ENCODE measurements at places on chromosomes 16 and 17. TPM values are rescaled to one million over a fixed set of nuclear protein-coding genes. Genes with fewer than 3 reads are reported as not detected.

APPBP2 gene
- 61.3 TPM for total RNA-seq

USP43 gene
- total RNA-seq = 9.7 TPM

ZDHHC1 gene
- 16.5 TPM for total RNA-seq

GUCY2D gene
- not detected for total RNA-seq

CDH11 gene
- total RNA-seq = 6.0 TPM

EVI2A gene
- not detected for total RNA-seq

ST6GALNAC2 gene
- total RNA-seq = 1.2 TPM

- DNase-seq = no peak
Observed at GRCh38 chr16:54488729-54489128, 202.1 kb upstream of the IRX3 start.

DNA sequence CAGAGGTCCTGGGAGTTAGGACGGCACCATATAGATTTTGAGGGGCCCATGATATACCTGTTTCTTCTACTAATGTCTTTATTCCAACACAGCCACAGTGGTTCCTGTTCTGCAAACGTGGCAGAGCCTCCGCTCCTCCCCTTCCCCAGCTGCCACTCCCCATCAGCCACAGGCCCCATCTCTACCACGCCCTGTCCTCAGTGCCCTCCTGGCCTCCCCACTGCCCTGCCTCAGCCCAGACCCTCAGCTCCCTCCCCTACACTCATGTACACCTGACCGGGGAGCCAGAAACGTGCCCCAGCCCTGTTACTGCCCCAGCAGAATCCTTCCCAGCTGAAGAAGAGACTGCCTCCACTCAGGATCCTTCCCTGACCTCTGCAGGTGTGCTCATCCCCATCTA is 11.9 kb upstream of the RBFOX3 start:
- DNase-seq = no peak

DNA sequence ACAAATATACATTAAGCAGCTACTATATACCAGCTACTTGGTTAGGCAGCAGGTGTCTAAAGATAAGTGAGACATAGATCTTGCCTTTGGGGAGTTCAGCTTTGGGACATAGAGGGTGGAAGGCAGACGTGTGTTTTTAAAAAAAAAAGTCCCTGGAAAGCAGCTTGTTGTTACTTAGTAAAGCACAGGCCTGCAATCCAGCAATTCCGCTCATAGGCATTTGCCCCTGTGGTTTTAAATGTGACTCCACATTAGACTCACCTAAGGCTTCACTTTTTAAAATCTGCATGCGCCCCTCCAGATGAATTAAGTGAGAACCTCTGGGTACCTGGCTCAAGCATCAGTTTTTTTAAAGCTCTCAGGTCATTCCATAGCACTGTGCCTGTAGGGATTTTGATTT is 7.2 kb upstream of the MLYCD start:
- DNase-seq = no peak

- DNase-seq = no peak
Observed at GRCh38 chr17:71966459-71967313, 154.1 kb upstream of the SOX9 start.

GRCh38 chr17:48036693-48037035 is 933 bp downstream of the COPZ2 start:
- no peak for DNase-seq

- DNase-seq = no peak
Observed at GRCh38 chr16:11571549-11571948, 15.2 kb downstream of the LITAF start.

DNA sequence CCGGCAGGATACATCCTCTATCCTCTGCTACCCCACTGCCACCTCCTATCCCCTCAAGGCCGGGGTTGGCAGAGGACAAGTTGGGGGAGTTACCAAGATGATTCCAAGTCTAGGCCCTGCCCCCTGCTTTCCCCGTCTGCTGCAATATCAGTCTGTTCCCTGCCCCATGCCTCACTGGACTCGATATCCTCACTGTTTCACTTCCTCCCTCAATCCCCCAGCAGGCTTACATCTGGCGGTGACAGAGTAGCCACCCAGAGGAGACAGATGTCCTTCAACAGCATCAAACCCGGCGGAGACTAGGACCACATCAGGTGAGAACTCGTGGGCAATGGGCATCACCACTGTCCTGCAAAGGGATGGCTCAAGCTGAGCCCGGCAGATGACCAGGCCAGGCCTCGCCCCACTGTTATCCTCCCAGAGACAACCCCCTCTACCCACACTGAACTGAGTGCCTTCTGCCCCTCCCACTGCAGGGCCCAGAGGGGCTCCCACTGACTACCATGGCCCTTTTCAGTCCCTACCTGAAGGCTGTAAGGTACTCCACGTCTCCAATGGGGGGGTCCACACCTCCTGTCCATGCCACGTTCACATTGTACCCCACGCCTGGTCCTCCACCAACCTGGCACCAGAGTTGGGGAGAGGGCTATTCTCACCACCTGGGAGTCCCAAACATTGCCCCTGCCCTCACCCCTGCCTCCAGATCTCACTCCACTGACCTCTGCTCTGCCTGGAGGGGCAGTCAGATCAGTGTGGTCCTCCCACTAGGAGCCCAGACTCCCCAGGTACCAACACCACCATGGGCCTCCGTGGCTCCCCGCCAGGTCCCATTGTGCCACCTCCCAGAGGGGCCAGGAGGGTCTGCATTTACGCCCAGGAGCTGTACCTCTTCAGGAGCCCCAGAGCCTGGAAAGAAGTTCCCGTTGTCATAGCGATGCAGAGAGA is 9.6 kb downstream of the G6PC3 start:
- no peak for DNase-seq

GRCh38 chr17:2961446-2961845 is 102.0 kb downstream of the OR1D5 start:
- no peak for DNase-seq

DNA sequence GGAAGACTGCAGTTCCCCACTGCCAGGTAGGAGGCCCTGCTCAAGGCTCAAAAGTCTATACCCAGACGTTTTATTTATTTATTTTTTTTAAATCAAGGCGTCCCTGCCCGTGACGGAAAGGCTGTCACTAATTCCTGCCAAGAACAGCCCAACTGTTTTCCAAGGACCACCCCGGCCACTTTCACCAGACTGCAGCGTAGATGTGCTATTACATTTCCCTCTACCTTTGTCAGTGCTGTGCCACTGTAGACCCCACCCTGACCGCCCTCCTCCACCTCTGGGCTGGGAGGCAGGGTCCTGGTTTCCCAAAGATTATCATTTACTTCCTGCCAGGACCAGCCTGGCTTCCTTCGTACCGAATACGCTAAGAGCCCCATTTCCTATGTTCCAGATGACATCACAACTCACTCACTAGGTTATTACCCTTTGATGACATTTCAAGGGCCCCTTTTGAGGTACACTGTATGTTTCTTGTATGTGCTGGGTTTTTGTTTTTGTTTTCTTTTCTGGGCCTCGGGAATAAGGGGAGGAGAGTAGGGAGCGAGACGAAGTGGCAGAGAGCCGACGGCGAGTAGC is 6.3 kb upstream of the RNF227 start:
- DNase-seq = no peak

DNA sequence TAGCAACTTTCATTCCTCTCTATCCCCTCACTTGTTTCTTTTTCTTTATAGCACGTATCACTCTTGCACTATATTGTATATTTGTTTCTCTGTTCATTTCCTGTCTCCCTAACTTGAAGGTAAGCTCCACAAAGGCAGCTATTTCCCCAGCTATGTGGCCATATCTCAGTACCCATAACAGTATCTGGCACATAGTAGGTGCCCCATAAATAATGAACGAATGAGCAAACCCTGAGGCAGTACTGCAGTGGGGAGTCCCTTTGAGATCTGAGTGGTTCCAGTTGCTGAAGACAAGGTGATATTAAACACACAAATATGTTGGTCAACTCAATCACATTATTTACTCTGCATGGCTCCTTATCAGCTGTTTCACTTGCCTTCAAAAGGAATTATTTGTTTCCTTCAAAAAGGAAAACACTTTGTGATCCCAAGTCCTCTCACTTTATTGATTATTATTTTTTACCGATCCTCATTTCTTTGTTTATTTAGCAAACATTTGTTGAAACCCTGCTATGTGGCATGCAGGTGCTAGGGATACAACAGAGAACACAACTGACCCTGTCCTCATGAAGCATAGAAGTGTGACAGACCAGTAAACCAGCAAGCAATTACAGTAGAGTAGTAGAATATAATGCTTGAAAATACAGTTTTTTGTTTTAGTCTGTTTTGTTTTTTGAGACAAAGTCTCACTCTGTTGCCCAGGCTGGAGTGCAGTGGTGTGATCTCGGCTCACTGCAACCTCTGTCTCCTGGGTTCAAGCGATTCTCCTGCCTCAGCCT is 5.7 kb upstream of the ADAP2 start:
- no peak for DNase-seq

DNA sequence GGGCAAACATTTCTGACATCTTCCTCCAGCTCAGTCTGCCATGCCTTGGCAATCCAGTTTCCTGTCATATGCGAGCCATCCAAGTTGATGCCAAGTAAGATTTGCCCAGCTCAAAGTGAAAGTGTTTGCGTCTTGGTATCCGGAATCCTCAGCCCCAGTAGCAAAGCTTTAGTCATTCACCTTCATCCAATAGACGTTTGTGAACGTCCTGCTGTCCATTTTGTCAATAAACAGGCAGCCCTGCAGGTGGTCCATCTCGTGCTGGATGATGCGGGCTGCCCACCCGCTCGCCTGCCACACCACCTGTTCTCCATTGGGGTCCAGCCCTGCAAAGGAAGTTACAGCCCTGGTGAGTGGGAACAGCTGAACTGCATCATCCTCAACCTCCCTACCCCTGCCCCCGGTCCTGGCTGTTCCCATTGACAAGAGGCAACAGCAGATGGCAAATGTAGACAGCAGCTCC is 1.5 kb downstream of the PDF start:
- DNase-seq = no peak

GRCh38 chr17:80354336-80354735 is 60.6 kb upstream of the ENDOV start:
- DNase-seq = no peak

- no peak for DNase-seq
Observed at GRCh38 chr17:61064087-61064951, 335.3 kb upstream of the TBX2 start.

DNA sequence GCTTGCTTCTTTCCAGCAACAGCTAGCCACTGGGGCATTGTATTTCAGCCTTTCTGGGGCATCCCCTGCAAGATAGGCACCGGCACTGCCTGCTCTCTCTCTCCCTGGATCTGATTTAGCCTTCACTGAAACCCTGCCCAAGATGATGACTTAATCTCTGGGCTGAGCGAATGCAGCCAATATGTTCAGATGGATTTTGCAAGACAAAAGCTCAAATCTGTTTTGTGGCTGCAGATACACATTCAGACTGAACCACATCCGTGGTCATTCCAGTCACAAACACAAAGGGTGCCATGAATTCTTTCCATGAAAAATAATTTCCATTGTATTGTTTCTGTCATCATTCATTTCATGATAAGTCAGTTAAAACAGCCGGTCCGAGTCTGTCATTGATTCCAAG is 24.2 kb downstream of the SOST start:
- no peak for DNase-seq

DNA sequence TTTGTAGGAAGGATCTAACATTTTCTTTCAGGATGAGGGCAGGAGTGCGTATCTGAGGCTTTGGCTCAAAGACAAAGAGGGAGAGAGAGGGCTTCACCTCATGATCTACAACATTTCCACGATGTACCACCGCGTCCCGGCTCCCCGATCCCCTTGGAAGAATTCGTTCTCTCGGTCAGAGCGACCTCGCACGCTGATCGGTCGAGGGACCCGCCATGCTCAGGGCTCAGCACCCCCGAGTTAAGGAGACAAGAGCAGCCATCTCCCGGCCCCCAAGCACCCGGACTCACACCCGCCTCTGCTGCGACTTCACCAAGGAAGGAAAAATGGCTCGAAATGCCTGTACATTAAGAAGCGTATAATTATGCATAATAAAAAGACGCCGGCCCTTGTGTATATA is 89.5 kb upstream of the RPL38 start:
- DNase-seq = no peak

DNA sequence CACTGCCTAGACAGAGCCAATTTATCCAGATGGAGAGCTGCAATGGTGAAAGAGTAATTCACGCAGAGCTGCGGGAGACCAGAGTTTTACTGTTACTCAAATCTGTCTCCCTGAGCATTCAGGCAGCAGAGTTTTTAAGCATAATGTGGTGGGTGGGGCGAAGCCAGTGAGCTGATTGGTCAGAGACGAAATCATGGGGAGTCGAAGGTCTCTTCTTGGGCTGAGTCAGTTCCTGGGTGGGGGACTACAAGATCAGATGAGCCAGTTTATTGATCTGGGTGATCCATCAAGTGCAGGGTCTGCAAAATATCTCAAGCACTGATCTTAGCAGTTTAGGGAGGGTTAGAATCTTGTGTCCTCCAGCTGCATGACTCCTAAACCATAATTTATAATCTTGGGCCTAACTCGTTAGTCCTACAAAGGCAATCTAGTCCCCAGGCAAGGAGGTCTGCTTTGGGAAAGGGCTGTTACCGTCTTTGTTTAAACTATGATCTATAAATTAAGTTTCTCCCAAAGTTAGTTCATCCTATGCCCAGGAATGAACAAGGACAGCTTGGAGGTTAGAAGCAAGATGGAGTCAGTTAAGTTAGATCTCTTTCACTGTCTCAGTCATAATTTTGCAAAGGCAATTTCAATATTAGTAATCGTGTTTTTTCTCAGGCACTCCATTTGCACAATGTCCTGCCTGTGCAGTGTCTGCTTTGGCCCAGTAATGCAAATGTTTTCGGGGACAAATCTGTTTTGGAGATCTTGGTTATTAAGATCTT is 27.0 kb downstream of the PIGL start:
- DNase-seq = no peak
